ENCODE measurements at places on chromosomes 2 and 18.

- DNase-seq = no peak
These were observed 7.2 kb downstream of the PCARE start for GRCh38 chr2:29066997-29067605.

DNA sequence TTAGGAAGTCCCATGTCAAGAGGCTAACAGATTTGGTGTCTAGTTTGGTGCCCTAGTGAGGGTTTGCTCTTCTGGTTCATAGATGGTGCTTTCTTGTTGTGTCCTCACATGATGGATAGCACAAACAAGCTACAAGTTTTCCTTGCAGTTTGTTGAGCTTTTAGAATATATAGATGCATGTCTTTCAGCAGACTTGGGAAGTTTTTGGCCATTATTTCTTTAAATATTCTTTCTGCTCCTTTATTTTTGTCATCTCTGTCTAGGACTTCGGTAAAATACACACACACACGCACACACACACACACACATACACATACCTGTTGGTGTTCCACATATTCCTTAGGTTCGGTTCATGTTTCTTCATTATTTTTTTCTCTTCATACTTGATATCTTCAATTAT is 81.5 kb upstream of the TEX51 start:
- DNase-seq = no peak

GRCh38 chr2:142010477-142011270 is 120.1 kb downstream of the LRP1B start:
- DNase-seq = no peak

DNA sequence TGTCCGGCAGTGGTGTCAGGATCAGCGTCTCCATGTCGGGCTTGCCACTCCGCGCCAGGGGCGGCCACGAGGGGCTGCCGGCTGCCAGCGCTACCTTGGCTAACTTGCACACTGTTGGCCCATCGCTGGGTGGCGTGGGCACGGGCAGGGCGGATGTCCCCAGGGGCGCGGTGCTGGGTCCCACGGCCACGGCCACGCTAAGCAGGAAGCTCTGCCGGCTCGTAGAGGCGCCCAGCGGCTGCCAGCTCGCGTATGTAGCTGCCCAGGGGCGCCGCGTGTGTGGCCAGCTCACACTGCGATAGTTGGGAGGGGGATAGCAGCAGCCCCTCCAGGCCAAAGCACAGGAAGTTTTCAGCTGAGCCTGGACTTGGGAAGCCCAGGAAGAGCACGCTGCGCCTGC is 249.4 kb downstream of the ANKRD30B start:
- DNase-seq = no peak

GRCh38 chr2:41992671-41993434 is 55.0 kb upstream of the PKDCC start:
- DNase-seq = no peak

DNA sequence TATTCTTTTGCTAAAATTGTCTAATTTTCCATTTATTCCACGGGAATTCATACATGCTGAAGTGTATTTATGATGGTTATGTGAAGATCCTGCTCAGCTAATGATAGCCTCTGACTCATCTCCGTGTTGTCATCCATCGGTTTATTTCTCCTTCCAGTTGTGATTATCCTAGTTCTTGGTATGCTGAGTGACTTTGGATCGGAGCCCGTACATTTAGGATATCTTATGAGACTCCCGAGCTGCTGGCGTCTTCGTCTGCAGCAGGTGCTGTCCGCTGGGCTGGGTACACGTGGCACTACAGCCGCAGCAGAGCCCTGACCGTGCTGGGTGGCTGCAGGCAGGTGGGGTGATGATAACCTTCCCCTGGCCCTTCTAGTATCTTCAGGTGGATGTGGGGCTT is 40.1 kb upstream of the GALR1 start:
- no peak for DNase-seq

DNA sequence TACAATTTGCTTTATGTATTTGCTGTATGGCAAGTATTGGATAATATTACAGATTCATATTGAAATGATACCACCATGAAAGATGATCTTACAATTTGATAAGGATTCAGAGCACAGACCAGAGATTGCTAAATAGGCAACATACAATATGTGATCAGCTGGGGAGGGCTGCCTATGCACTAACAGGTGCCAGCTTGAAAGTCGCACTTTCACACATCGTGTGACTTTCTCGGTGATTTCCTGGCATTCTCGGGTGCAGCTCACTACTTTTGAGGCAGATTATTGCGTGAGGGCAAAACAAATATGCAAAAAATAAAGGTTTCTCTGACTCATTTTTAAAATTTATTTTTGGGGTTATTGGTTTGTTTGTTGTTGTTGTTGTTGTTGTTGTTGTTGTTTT is 36.0 kb downstream of the RBMS1 start:
- no peak for DNase-seq

GRCh38 chr2:237686659-237687136 is 59.3 kb downstream of the LRRFIP1 start:
- no peak for DNase-seq

DNA sequence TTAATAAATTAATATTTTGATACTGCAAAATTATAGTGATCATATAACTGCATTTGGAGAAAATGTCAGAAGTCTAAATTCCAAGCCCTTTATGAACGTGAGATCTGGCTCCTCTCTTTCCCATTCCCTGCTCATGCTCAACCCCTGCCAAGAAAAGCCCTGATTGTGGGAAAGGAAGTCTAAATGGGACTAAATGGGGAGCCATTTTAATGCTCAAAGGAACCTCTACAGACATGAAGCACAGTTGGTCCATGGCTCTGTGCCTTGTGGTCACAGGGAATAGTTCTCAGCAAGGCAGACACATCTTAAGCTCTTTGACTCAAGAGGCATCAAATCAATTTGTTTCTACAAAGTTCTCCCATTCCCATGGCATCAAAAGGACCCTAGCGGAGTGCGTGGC is 29.3 kb upstream of the INSIG2 start:
- no peak for DNase-seq

GRCh38 chr2:80246534-80246933 is 58.0 kb downstream of the LRRTM1 start:
- DNase-seq = no peak

Data from mesothelial cell of epicardium (in vitro differentiated cells).